ENCODE measurements at places on chromosomes 1 and 21. TPM values are rescaled to one million over a fixed set of nuclear protein-coding genes. Genes with fewer than 3 reads are reported as not detected.

GRCh38 chr1:32665915-32666314 is 14.9 kb downstream of the RBBP4 start:
- no peak overlapping the region for H3K4me3 ChIP-seq
- H3K27ac ChIP-seq = no peak overlapping the region
- no peaks in the 10 kb centered on the region for H3K36me3 ChIP-seq
- H3K4me1 ChIP-seq = no peaks in the 10 kb centered on the region
- H3K27me3 ChIP-seq = no peaks in the 10 kb centered on the region

GRCh38 chr1:198370996-198371395 is 169.5 kb downstream of the ATP6V1G3 start:
- no peaks in the 10 kb centered on the region for H3K36me3 ChIP-seq
- H3K27ac ChIP-seq = no peak overlapping the region
- H3K27me3 ChIP-seq = no peaks in the 10 kb centered on the region
- no peak overlapping the region for H3K4me3 ChIP-seq
- no peaks in the 10 kb centered on the region for H3K4me1 ChIP-seq
- DNase-seq = no peak

- no peak overlapping the region for H3K4me3 ChIP-seq
- DNase-seq = no peak
- H3K4me1 ChIP-seq = peaks cover 5% of the 10 kb centered on the region
- H3K27me3 ChIP-seq = no peaks in the 10 kb centered on the region
- peak overlapping the region; percentile 47 for H3K27ac ChIP-seq
These were observed 126.2 kb upstream of the ETS2 start for GRCh38 chr21:38679534-38679933.

DNA sequence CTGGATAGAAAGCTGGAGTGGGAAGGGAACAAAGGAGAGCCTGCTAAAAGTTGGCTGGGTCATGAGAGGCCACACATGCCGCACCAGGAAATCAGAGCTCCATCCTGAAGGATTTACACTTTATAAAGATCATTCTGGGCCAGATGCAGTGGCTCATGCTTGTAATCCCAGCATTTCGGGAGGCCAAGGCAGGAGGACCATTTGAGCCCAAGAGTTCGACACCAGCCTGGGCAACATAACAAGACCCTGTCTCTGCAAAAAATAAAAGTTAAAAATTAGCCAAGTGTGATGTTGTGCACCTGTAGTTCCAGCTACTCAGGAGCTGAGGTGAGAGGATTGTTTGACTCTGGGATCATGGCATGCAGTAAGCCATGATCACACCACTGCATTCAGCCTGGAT is 28.7 kb upstream of the RASAL2 start:
- no peak overlapping the region for H3K4me3 ChIP-seq
- H3K27me3 ChIP-seq = no peaks in the 10 kb centered on the region
- no peak for DNase-seq
- H3K27ac ChIP-seq = no peak overlapping the region

DNA sequence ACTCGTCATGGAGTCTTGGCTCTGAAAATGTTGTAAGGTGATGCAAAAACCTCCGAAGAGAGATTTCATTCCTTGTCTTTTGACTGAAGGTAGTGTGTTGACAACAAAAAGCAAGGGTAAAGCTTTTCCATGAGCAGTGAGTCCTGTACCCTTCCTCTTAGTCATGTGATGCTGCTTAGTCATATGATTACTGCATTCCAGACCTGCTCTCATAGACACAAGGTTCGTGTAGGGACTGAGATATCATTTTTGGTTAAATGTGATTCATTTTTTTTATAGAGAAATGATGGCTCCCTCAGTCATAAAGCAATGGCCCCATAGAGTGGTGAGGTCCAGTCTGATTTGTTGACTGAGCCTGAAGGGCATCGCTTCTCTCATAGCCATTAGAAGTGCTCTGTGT is 9.2 kb downstream of the KCNJ6 start:
- H3K4me1 ChIP-seq = no peaks in the 10 kb centered on the region
- no peak overlapping the region for H3K27ac ChIP-seq
- no peak for DNase-seq
- no peaks in the 10 kb centered on the region for H3K27me3 ChIP-seq
- H3K4me3 ChIP-seq = no peak overlapping the region

GRCh38 chr1:117671781-117672501 is 66.1 kb downstream of the TENT5C start:
- DNase-seq = peak; percentile 80
- H3K4me1 ChIP-seq = no peaks in the 10 kb centered on the region
- H3K27me3 ChIP-seq = no peaks in the 10 kb centered on the region
- no peak overlapping the region for H3K4me3 ChIP-seq

- H3K4me3 ChIP-seq = no peak overlapping the region
- H3K27ac ChIP-seq = no peak overlapping the region
- no peaks in the 10 kb centered on the region for H3K4me1 ChIP-seq
These were observed 31.5 kb downstream of the PRKAA2 start for GRCh38 chr1:56676571-56677035.

DNA sequence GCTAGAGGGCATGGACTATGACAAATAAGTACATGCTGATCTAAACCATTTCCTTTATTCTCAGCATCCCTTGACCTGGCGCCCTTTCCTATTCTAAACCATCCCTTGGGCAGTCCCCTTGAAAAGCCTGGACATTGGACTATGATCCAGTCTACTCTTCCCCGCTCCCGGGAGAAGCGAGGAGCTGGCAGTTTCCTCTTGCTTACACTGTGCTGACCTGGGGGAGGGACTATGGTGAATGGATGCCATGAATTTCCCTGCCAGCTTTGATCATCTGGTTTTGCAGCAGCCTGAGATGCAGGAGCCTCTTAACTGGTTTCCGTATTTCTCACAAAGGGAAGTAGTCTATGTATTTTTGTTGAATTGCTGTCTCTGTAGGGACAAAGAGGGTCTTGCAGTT is 121.7 kb downstream of the KIF26B start:
- H3K36me3 ChIP-seq = no peaks in the 10 kb centered on the region
- no peak for DNase-seq
- no peaks in the 10 kb centered on the region for H3K4me1 ChIP-seq
- H3K4me3 ChIP-seq = no peak overlapping the region
- no peak overlapping the region for H3K27ac ChIP-seq

GRCh38 chr1:147579934-147580537 is 38.7 kb downstream of the BCL9 start:
- H3K27me3 ChIP-seq = no peaks in the 10 kb centered on the region
- H3K4me1 ChIP-seq = no peaks in the 10 kb centered on the region
- H3K36me3 ChIP-seq = no peaks in the 10 kb centered on the region
- no peak overlapping the region for H3K27ac ChIP-seq
- H3K4me3 ChIP-seq = no peak overlapping the region
- no peak for DNase-seq

GRCh38 chr1:34167389-34167788 is 2.4 kb upstream of the CSMD2 start:
- H3K27me3 ChIP-seq = no peaks in the 10 kb centered on the region
- no peaks in the 10 kb centered on the region for H3K4me1 ChIP-seq
- no peak overlapping the region for H3K4me3 ChIP-seq
- no peaks in the 10 kb centered on the region for H3K36me3 ChIP-seq
- no peak for DNase-seq

- H3K4me1 ChIP-seq = no peaks in the 10 kb centered on the region
- H3K27me3 ChIP-seq = no peaks in the 10 kb centered on the region
- no peak overlapping the region for H3K27ac ChIP-seq
- no peak for DNase-seq
- H3K36me3 ChIP-seq = no peaks in the 10 kb centered on the region
- no peak overlapping the region for H3K4me3 ChIP-seq
These were observed 78.5 kb upstream of the DPYD start for GRCh38 chr1:97999320-97999719.

- H3K4me1 ChIP-seq = no peaks in the 10 kb centered on the region
- H3K36me3 ChIP-seq = no peaks in the 10 kb centered on the region
- DNase-seq = no peak
- no peaks in the 10 kb centered on the region for H3K27me3 ChIP-seq
- H3K27ac ChIP-seq = no peak overlapping the region
These were observed 125.1 kb downstream of the ETS2 start for GRCh38 chr21:38930853-38931252.

GRCh38 chr1:207647671-207648333 is 2.9 kb downstream of the CR1L start:
- no peak overlapping the region for H3K27ac ChIP-seq
- DNase-seq = no peak
- no peaks in the 10 kb centered on the region for H3K4me1 ChIP-seq
- H3K36me3 ChIP-seq = no peaks in the 10 kb centered on the region
- H3K4me3 ChIP-seq = no peak overlapping the region

GRCh38 chr1:205538235-205538840 is 33.9 kb downstream of the CDK18 start:
- no peak for DNase-seq
- H3K27ac ChIP-seq = no peak overlapping the region
- H3K27me3 ChIP-seq = no peaks in the 10 kb centered on the region
- no peaks in the 10 kb centered on the region for H3K4me1 ChIP-seq
- H3K4me3 ChIP-seq = no peak overlapping the region

DNA sequence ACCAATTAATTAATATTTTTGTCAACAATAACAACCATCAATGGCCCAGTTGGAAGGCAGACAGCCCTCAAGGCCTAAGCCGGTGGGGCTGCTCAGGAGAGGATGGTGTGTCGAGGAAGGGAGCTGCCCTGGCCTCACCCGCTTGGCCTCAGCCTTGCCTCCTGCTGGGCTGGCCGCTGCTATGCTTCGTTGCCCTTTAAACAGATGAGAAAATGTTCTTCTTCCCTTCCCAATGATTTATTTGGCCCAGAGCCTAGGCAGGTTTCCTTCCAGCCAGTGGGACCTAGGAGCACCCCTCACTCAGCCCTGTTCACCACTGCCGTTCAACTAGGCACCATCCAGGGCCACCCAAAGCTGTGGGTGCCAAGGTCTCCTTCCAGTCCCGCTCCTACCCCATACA is 3.1 kb upstream of the ADGRB2 start:
- no peaks in the 10 kb centered on the region for H3K27me3 ChIP-seq
- no peak for DNase-seq
- H3K27ac ChIP-seq = no peak overlapping the region
- H3K4me3 ChIP-seq = no peak overlapping the region
- H3K4me1 ChIP-seq = no peaks in the 10 kb centered on the region
- H3K36me3 ChIP-seq = no peaks in the 10 kb centered on the region

DNA sequence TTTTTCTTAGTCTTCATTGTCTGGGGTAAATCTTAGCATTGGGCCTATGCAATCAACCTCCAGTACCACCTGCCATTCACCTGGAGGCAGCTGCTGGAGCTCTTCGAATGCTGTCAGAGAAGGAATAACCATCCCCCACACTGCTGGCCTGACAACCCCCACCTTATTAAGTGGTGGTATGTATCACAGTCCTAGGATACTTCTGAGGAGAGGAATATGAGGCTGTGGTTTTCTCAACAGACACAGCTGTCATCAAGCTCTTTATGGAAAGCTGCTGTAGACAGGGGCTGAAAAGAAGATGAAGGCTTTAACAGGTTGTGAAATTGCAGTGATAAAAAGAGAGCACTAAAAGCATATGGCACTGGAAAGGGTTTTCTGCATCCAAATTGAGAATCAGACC is 61.7 kb downstream of the TSEN15 start:
- no peaks in the 10 kb centered on the region for H3K27me3 ChIP-seq
- H3K36me3 ChIP-seq = no peaks in the 10 kb centered on the region
- no peaks in the 10 kb centered on the region for H3K4me1 ChIP-seq
- no peak for DNase-seq

GRCh38 chr1:209741889-209742288 is 14.0 kb upstream of the TRAF3IP3 start:
- no peak for DNase-seq
- H3K27ac ChIP-seq = no peak overlapping the region
- H3K36me3 ChIP-seq = no peaks in the 10 kb centered on the region
- H3K27me3 ChIP-seq = no peaks in the 10 kb centered on the region

GRCh38 chr1:190942475-190942874 is 464.8 kb upstream of the BRINP3 start:
- H3K4me1 ChIP-seq = no peaks in the 10 kb centered on the region
- no peaks in the 10 kb centered on the region for H3K36me3 ChIP-seq
- H3K27ac ChIP-seq = no peak overlapping the region
- no peak for DNase-seq

DNA sequence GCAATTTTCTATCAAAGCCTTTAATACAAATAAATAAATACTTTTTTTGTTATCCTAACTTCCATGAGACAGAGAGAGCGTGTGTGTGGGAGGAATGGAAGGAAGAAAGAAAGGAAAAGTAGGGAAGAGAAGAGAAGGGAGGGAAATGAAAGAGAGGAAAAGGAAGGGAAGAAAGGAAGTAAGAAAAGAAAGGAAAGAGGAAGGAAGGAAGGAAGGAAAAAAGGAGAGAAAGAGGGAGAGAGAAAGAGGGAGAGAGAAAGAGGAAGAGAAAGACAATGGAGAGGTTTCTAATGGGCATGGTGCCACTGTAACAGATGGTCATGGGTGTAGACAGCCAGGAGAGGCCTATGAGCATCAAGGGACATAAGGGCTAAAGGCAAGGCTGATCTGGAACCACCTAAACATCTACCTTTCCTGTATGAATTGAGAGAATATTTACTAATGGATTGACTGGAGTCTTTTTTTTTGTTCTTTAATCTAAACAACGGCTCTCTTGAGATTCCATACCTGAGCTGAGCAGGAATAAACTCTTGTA is 234.9 kb downstream of the PTPRC start:
- no peaks in the 10 kb centered on the region for H3K4me1 ChIP-seq
- H3K36me3 ChIP-seq = no peaks in the 10 kb centered on the region
- no peaks in the 10 kb centered on the region for H3K27me3 ChIP-seq
- no peak overlapping the region for H3K27ac ChIP-seq

- no peaks in the 10 kb centered on the region for H3K4me1 ChIP-seq
- DNase-seq = no peak
- H3K27me3 ChIP-seq = no peaks in the 10 kb centered on the region
- H3K27ac ChIP-seq = no peak overlapping the region
- no peak overlapping the region for H3K4me3 ChIP-seq
- no peaks in the 10 kb centered on the region for H3K36me3 ChIP-seq
These were observed 35.2 kb downstream of the DNASE2B start for GRCh38 chr1:84433258-84434080.

- no peaks in the 10 kb centered on the region for H3K4me1 ChIP-seq
- H3K27me3 ChIP-seq = no peaks in the 10 kb centered on the region
- H3K4me3 ChIP-seq = no peak overlapping the region
- no peaks in the 10 kb centered on the region for H3K36me3 ChIP-seq
These were observed 93.7 kb downstream of the NTMT2 start for GRCh38 chr1:170239445-170239844.

SLC41A1 gene
- 36.2 TPM for total RNA-seq

HTR1D gene
- not detected for total RNA-seq

PDE4DIP gene
- 168 TPM for total RNA-seq

ZSCAN20 gene
- total RNA-seq = 8.0 TPM

C21orf91 gene
- 19.2 TPM for total RNA-seq

TMEM269 gene
- total RNA-seq = not detected

CFAP107 gene
- not detected for total RNA-seq

GUCA2B gene
- not detected for total RNA-seq

PRELP gene
- total RNA-seq = 217 TPM

FTCD gene
- 1.1 TPM for total RNA-seq

MEX3A gene
- total RNA-seq = 1.6 TPM

All from aorta (tissue), 5 donors.